ENCODE measurements at places on chromosomes 4 and X. TPM values are rescaled to one million over a fixed set of nuclear protein-coding genes. Genes with fewer than 3 reads are reported as not detected.

The PNCK gene
- total RNA-seq = 1.2 TPM

The MAGEA11 gene
- total RNA-seq = not detected

The EDA2R gene
- 1.7 TPM for total RNA-seq

The CXorf51A gene
- not detected for total RNA-seq

The ALB gene
- not detected for total RNA-seq

The MAP3K15 gene
- not detected for total RNA-seq

The DCLK2 gene
- total RNA-seq = 0.19 TPM

The CABS1 gene
- total RNA-seq = not detected

The REPS2 gene
- 1.2 TPM for total RNA-seq

The RAI2 gene
- not detected for total RNA-seq

The USP17L22 gene
- total RNA-seq = not detected

The PARM1 gene
- not detected for total RNA-seq

The PNMA5 gene
- not detected for total RNA-seq

The NR3C2 gene
- total RNA-seq = 0.14 TPM

The PCDH11X gene
- total RNA-seq = not detected

The MAGEE2 gene
- not detected for total RNA-seq

The HSFX1 gene
- 0.05 TPM for total RNA-seq

The FAM9B gene
- not detected for total RNA-seq

The PABPC4L gene
- 0.37 TPM for total RNA-seq

The TMEM156 gene
- 9.5 TPM for total RNA-seq

The PPEF1 gene
- total RNA-seq = 0.07 TPM

The FGF5 gene
- total RNA-seq = 1.1 TPM

The NUDT10 gene
- 1.3 TPM for total RNA-seq

The TMEM31 gene
- not detected for total RNA-seq

The HAND2 gene
- not detected for total RNA-seq

The DUSP21 gene
- not detected for total RNA-seq

The GPR173 gene
- 0.28 TPM for total RNA-seq

The ADGRG2 gene
- 0.09 TPM for total RNA-seq

The GYPA gene
- total RNA-seq = not detected

The BEX2 gene
- 4.0 TPM for total RNA-seq

Data from airway epithelial cell (primary cell).